NCI-H524 treated with DMSO at 0.1 percent for 48 hours (cell line): ENCODE measurements at places on chromosomes 2 and 18.

DNA sequence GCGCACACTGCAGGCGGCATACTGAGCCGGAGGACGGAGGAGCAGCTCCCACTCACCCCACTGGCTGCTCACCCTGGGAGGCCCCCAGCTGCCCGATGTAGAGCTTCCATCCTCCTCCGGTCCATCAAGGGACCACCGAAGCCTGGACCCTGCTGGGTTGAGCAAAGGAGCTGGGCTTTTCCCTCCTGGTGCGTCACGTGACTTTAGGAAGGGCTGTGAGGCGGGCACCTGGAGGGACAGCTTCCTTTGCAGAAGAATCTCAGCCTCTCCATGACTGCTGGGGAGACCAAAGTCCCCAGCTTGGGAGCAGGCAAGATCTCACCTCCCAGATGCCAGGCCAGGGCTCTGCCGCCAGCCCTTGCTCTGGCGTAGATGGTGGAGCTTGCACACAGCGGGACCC is 102.7 kb downstream of the TWIST2 start:
- no peak for DNase-seq

DNA sequence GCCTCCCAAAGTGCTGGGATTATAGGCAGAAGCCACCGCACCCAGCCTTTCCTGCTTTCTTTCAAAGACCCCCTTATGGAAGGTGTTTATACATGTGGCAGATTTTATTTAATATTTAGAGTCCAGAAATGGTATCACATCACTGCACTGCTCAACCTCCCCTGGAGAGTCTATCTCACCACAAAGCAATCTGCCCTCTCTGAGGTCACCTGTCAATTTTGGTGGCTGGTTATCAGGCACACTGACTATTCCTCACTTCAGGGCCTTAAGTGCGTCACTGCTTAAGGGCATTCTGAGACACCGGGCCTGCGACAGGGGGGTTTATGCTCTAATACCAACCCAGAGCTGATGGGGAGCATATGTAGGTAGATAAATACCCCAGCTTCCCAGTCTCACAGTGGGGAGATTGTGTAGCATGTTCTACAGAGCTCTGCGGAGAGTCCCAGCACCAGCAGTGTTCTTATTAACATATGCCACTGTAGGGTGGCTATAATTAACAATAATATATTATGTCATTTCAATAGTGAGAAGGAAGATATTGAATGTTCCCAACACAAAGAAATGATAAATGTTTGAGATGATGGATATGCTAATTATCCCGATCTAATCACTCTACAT is 42.7 kb upstream of the ZDBF2 start:
- no peak for DNase-seq

DNA sequence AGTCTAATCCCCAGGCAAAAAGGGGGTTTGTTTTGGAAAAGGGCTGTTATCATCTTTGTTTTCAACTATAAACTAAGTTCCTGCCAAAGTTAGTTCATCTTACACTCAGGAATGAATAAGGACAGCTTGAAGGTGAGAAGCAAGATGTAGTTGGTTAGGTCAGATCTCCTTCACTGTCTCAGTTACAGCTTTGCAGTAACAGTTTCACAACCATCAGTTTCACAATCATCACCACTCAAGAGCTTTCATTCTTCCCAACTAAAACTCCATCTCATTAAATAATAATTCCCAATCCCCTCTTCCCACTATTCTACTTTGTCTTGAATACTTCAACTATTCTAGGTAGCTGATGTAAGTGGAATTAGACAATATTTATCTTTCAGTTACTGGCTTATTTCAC is 200.9 kb downstream of the NYAP2 start:
- no peak for DNase-seq

GRCh38 chr18:66994790-66995189 is 390.9 kb upstream of the CDH19 start:
- no peak for DNase-seq

DNA sequence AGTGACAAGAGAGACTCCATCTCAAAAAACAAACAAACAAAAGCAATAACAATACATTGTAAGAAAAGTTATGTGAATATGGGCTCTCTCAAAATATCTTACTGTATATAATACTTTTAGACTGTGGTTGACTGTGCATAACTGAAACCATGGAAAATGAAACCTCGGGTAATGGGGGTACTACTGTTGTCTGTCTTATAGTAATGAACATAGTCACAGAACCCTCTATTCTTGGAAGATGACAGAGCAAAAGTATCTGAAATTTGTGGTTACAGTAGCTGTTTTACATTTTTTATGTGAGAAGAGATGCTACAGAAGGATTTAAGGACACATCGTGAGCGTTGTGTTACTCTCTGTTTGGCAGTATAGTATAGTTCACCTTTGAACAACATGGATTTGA is 60.5 kb downstream of the MAP4K4 start:
- no peak for DNase-seq

DNA sequence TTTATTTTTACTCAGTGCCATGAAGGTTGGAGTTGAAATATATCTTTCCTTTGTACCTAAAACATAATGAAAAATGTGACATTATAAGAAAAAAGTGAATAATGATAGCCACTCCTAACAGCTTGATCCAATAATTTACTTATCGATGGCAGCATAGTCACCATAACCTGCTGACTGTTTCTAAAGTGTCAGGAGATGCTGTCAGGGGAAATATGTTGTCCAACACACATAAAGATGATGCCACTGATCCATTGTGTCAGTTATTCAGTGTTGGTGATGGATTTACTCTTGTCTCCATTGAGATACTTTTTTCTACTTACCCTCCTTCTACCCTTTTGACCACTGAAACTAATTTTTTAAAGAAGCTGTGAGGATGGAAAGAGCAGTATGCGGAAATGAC is 1006.9 kb upstream of the TMEFF2 start:
- DNase-seq, result no peak

DNA sequence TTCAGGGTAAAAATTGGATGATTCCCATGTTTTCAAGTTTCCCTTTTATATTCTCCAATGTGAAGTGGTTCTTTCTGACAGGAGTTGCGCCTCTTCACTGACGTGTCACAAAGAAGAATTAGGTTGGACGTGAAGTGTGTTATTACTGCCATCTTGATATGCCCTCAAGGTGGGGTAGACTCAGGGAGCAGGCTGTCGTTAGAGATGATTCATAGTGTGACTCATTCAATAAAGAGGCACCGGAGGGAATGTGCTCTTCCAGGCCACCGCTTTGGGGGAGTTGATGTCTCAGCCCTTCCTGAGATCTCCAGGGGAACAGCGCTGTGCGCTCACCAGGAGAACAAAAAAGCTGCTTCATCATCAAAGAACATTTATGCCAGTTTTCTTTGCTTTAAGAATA is 3.6 kb upstream of the DGKD start:
- peak; percentile 41 for DNase-seq

GRCh38 chr2:162974771-162975170 is 136.2 kb upstream of the KCNH7 start:
- DNase-seq, result no peak

- DNase-seq, result no peak
Observed at GRCh38 chr2:220191031-220191430, 563.6 kb downstream of the SLC4A3 start.

GRCh38 chr2:176732780-176733179 is 463.5 kb downstream of the MTX2 start:
- no peak for DNase-seq

DNA sequence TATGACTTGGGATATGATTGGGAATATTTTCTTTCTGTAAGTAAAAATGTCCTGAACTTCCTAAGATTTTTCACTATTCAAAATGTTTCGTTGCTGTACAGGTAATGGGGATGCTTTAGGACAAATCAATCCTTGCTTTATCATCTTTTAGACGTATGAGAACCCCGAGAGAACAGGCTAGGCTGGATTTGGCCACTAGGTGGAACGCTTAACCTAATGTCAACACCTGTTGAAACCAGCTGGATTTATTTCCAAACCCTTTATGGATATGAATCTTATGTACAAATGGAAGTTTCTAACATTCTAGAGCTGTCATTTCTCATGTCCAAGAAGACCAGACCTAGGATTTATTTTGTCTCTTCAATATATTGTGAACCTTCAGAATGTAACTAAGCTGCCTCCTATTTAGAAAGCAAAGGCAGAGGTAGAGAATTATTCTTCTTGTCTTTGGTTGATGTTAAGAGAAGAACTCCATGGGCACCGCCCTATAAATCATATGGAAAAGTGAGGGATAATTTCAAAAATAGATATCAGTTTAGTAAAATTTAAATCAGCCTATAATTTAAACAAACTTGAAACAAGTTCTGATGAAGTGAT is 96.7 kb downstream of the PMAIP1 start:
- DNase-seq, result no peak
